Nucleus accumbens (tissue), 56 donors: ENCODE measurements at places on chromosomes 11 and 22.

DNA sequence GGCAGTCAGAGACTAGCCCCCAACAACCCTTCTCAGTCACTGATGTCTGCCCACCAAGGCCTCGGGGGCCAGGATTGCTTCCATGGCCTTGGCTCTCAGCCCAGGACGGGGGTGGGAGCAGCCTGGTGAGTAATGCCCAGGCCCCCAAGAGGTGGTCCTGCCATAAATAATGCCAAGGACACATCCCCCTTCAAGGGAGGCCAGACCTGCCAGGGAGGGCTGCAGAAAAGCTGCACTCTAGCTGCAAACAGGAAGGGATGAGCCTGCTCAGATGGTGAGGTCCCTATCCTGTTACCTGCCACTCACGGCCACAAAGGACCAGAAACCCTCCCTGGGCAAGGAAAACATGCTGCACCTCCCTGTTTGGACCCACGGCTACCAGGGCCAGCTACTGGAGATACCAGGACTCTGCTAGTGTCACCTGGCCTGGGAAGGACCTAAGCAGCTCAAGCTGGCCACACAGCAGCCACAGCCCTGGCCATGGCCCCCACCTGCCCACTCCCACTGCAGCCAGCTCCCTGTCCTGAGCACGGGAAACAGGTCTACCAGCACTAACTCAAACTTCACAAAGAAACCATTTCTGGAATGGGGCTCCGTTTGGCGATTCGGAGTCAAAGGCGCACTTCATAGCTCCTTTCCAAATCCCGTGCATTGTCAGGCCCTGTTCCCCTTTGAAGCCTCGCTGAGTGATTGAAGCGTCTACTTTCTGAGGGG is 12.1 kb downstream of the GNB1L start:
- DNase-seq: no peak

GRCh38 chr11:78310500-78310909 is 107.1 kb downstream of the GAB2 start:
- DNase-seq: no peak

DNA sequence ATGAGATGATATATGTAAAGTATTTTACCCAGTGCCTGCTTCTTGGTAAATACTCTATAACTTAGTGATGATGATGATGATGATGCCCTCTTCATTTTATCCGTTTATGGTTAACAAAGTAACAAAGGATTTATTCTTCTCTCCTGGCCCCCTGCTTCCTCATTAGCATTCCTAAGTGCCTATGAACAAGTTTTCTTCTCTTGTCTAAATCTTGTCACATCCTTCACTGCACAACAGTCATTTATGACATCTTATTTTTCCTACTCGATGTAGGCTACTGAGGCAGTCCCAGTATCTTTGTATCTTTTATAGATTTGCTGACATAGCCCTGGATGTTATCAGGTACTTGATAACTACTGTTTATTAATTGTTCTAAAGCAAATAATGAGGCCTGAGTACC is 754.4 kb upstream of the ARHGAP42 start:
- no peak for DNase-seq

DNA sequence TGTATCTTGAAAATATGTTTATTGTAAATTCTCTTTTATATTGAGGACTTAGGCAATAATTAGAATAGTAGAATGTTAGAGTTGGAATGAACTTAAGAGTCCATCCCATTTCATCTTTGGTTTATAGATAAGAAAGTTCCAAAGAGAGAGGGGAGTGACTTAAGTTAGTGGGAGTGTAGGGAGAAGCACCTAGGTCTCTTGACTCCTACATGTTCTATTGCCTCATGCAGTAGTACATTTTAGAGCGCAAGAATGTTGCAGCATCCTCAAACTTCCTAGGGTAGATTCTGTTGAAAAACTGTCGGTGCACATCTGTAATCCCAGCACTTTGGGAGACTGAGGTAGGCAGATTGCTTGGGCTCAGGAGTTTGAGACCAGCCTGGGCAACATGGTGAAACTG is 8.7 kb downstream of the RRM1 start:
- no peak for DNase-seq

GRCh38 chr11:34446386-34446785 is 7.7 kb downstream of the CAT start:
- no peak for DNase-seq

DNA sequence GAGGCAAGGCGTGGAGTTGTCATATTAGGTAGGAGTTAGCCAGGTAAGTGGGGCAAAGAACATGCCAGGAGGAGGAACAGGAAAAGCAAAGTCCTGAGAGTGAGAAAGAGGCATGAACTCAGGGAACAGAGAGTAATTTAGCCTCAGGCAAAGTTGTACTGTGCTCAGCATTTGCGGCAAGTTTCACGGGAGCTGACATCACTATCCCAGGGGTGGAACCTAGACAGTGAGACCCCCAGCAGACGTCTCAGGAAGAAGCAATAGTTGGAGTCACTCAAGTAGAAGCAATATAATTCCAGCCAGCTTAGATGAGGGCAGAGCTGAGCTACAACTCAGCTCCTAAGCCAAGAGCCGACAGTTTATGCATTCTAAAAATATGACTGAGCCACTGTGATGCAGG is 426.0 kb upstream of the ISX start:
- DNase-seq: no peak

DNA sequence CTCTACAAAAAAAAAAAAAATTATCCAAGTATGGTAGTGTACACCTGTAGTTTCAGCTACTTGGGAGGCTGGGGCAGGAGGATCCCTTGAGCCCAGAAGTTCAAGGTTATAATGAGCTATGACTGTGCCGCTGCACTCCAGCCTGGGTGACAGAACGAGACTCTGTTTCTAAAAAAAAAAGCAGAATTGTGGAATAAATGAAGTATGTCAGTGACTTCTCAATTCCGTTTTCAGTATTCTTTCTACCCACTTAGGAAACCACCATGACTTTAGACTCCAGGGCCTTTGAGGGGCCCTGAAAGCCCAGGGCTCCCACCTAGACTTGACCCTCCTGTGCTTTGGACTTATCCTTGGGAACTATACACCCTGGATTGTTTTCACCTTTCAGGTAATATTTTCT is 6.5 kb upstream of the NUP160 start:
- DNase-seq: no peak

- DNase-seq: peak; percentile 15
Measured at GRCh38 chr22:46563381-46564083, 26.1 kb upstream of the CELSR1 start.

GRCh38 chr22:37077802-37078448 is 26.4 kb downstream of the KCTD17 start:
- no peak for DNase-seq

DNA sequence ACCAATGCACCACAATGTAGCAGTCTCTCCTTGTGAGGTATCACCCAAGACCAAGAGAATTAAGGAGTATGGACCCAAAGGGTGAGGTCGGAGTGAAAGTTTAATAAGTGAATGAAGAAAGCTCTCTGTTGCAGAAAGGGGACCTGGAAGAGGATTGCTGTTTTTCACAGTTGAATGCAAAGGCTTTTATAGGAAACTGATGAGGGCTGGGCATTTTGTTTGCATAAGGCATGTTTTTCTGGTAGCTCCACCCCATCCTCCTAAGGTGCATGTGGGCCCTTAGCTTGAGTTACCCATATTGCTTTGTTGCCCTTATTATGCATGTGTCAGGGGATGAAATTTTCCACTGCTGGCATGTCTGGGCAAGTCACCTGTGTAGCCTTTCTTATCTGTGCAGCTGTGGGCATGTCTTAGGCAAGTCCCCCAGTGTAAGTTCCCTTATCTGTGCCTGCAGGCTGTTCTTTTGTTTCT is 64.7 kb downstream of the BDNF start:
- no peak for DNase-seq

- DNase-seq: no peak
Measured at GRCh38 chr11:96219981-96220623, 122.9 kb downstream of the MAML2 start.

- no peak for DNase-seq
Measured at GRCh38 chr11:57490456-57491248, 24.9 kb downstream of the SLC43A1 start.

- no peak for DNase-seq
Measured at GRCh38 chr11:74279256-74279655, 32.2 kb downstream of the P4HA3 start.

GRCh38 chr11:74731301-74732094 is at the start of gene CHRDL2:
TSS of gene CHRDL2 (minus strand) at chr11:74731426. CDS start at chr11:74730888, 538 bp downstream.
- DNase-seq: no peak

DNA sequence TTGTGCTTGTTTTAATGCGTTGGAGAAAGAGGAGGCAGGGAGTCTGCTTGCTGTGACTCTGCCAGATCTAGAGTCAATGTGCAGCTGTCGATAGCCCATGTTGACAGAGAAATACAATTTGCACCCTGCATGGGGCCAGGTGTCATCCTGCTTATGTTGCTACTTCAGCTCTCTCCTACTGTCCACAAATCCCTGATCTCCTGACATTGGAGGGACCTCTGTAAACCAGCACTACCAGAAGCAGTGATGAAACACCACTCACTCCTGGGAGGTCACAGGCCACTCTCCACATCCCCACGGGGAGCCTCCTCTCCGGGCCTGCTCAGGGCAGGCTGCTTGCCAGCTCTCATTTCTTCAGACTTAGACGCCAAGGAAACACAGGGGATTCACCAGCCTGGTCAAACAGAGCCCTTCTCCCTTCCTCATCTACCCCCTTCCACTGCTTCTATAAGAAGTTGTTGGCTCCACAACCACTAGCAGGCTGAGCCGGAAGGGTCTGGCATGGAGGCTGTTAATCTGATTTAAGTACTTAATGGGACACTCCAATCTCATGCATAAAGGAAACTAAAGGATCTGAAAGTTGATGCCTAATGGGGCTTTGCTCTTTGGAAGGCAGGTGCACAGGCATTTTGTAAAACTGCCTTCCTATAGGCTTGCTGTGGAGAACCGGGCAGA is 29.9 kb upstream of the CSNK2A3 start:
- no peak for DNase-seq

GRCh38 chr11:117823946-117824420 is 561 bp downstream of the FXYD2 start:
- no peak for DNase-seq

GRCh38 chr11:65781962-65782815 is 1.4 kb upstream of the AP5B1 start:
- no peak for DNase-seq

GRCh38 chr22:38153821-38154562 is 27.6 kb downstream of the PLA2G6 start:
- DNase-seq: no peak

- DNase-seq: no peak
Measured at GRCh38 chr11:46522682-46523281, 71.0 kb downstream of the AMBRA1 start.

DNA sequence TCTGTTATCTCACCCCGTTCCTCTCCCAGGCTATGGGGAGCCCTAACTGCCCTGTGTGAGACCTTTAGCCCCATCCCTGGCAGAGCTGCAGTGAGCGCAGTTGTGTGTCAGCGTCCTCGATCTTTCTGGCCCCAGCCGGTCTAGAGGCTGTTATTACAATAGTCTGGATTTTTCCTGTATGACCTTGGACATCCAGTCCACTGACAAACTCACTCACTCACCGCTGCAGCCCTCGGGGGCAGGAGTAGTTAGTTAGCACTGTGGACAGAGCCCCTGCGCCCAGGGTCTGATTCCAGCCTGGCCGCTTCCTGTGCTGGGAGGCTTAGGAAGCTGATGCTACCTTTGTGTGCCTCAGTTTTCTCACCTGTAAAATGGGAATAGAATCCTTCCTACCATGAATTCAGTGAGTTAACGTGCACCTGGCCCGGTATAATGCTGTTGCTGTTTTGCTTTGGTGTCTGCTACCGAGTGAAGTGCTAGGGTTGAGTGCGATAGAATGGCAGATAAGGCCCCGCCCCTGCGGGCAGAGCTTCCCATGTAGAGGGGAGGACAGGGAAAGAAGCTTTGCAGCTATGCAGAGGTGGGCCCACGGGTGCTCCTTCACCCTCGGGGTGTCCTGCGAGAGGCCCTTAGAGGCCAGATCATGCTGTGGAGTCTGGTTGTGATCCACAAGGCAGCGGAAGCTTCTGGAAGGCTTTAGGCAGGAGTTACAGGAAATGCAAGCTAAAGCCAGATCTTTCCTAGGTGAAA is 3.0 kb downstream of the LRP5 start:
- no peak for DNase-seq

DNA sequence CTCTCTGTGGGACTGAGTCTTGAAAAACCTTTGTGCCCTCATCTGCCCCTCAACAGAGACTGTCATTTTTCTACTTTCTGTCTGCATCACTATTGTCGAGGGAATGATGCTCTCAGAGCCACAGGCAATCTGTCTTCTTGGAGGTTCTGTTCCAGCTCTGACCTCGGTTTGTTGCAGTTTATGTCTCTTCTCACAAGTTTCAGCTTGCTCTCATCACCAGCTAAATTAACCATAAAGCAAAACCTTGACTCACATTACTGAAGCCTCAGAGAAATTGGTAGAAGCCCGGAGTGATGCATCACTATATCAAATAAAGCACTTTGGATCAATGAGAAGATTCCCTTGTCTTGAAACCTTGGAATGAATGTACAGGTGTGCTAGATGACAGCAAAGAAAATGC is 60.6 kb upstream of the BLID start:
- DNase-seq: no peak

DNA sequence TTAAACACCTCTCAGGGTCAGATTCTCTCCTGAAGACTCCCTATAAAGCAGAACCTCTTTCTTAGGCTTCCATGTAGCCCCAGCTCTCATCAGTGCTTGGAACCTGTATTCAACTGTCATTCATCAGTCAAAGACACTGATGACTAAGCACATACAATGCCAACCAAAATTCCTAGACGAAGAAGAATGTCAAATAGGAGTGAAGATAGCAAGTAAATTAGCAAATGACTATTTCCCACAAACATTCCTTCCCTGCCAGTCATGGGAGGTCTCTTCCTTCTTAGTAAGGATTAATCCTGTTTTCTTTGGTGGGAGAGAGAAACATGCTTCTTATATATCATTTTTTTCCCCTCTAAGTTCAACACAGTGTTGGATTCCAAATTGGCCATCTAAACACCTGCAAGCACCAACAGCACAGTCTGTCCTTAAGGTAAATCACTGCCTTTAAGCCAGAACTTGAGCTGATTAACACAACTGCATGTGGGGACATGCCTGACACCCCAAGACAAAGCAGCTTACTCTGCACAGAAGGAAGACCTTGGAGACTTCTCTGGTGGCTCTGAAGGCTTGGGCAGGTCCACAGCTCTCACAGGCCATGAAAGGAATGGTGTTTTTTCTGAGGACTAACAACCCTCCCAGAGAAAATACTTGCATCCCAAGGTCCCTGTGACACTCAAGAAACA is 47.5 kb upstream of the ME3 start:
- no peak for DNase-seq
